ENCODE measurements at places on chromosomes 11 and 22.

- no peak for DNase-seq
These were observed 500.4 kb downstream of the MIAT start for GRCh38 chr22:27157666-27158370.

DNA sequence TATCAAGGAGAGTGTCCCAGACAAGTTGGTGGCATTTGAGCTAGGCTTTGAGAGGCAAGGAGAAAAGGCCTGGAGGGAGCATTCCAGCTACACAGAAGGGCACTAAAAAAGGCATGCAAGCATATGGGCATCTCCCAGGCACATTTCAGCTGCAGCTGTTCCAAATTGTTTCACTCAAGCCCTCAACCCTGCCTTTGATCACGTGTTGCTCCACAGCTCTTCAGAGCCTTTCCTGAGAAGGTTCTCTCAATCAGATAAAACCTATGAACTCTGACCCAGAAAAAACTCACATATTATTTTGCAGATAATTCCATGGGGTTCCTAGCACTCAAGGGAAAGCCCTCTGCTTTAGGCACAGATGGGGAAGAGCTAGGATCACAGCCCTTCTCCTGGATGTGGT lies 24.4 kb upstream of the HSPA8 start:
- no peak for DNase-seq

DNA sequence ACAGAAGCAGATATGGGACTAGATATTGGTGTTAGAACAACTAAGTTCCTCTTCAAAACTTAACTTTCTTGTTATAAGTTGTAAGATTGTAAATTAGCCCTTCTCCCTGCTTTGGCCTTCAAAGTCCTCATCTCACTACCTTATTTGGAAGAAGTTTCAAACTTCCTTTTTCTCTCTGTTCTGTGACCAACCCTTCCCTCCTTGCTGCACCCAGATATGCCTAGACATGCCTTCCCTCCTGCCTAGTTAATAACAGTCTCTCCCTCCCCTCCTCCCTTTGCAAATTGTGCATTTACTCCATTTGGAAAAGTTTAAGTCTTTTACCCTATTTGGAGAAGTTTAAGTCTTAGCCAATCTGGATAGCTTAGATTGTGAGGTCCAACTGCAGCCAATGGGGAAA lies 4.9 kb downstream of the OR52K2 start:
- DNase-seq = no peak

- DNase-seq = no peak
These were observed 9.4 kb downstream of the FHIP1B start for GRCh38 chr11:6225024-6225423.

DNA sequence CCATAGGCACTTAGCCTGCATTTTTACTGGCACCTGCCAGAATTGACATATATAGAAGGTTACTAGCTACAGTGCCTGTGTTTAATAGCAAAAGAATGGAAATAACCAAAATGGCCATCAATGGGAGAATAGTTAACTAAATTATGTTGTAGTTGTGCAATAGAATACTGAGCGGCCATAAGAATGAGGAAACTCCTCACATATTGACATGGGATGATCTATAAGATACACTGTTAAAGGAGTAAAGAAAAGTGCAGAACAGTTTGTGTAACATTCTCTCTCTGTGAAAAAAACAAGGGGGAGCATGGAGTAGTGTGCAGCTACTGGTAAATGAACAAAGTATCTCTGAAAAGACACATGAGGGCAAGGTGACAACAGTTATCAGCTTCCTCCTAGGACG lies 21.5 kb downstream of the ARAP1 start:
- no peak for DNase-seq

- no peak for DNase-seq
These were observed 3.6 kb upstream of the SLCO2B1 start for GRCh38 chr11:75147191-75147874.

DNA sequence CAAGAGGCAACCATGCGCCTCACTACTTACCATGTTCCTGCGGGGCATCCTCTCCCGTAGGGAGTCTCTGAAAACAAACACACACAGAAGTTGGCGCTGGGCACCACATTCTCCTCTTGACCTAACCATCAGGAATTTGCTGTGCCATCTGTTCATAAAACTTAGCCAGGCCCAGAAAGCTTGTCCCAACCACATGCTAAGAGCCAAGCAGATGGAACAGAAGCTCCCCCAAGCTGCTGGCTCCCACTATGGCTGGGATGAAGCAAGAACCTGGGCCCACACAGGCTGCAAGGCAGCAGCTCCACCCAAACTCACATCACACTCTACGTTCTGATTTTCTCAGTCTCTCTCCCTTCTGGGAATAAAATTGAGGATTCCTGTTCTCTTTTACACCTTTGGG lies 17.4 kb downstream of the HPS4 start:
- no peak for DNase-seq

DNA sequence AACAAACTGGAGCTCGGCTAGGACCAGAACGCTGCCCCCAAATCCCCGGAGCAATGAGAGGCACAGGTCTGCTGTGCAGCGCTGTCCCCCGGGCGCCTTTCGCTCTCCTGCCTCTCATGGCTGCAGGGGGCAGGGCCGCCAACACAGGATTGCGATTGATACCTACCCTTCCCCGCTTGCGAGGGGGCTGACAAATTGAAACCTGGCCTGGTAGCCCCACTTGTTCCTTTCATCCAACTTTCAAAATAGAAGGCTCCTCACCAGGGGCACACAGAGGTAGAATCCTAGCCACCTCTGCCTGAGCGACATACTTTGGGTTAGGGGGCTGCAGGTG lies 642 bp upstream of the CASTOR1 start:
- DNase-seq = no peak

DNA sequence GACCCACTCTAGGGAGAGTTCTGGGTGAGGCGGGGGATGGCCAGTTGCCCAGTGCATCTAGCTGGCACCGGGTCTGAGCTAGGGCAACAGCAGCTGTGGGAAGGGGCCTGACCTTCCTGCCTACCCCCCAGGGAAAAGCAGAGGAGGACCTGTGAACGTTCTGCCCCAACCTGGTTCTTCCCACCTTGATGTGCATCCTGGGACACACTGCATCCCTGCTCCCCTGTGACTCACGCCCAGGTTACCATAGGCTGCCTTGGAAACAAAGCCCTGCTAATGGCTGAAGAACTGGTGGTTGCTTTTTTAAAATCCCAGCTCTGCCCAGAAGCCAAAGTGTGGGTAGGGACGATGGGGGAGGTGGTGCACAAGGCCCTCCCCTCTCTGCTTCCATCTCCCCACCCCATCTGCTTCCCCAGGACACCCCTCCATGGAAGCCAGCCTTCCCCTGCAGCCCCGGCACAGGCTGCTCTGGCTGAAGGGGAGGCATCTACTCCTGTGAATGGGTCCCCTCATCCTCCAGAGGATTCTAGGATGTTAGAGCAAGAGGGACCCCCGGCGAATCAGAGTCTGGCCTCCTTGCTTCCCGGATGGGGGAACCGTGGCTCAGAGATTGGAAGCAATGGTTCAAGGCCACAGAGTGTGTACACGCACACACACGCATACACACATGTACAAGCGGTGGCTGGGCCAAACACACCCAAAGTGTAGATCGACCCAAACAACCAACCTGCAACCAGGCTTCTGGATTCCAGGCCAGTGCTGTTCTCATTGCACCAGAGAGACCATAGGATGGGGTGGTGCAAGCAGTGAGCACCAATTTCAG lies 7.6 kb upstream of the C11orf96 start:
- DNase-seq = no peak

- DNase-seq = no peak
These were observed 31.0 kb downstream of the MED17 start for GRCh38 chr11:93814966-93815633.

DNA sequence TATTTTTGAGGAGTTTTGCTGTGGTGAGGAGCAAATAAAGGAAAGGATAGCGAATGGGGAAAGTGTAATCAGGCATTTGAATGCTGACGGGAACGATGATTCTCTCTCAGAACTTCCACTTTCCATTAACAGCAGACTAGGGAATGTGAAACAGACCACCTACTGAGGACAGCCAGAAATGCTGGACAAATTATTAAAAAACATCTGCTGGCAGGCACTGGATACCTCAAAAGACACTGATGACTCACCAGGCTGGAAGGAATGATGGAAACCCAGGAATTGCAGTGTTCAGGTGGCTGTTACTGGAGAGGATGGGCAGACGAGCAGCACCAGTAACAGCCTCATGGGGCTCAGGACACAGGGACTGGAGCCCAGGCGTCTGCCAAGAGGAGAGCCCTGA lies 33.4 kb downstream of the PLA2G6 start:
- DNase-seq = no peak

DNA sequence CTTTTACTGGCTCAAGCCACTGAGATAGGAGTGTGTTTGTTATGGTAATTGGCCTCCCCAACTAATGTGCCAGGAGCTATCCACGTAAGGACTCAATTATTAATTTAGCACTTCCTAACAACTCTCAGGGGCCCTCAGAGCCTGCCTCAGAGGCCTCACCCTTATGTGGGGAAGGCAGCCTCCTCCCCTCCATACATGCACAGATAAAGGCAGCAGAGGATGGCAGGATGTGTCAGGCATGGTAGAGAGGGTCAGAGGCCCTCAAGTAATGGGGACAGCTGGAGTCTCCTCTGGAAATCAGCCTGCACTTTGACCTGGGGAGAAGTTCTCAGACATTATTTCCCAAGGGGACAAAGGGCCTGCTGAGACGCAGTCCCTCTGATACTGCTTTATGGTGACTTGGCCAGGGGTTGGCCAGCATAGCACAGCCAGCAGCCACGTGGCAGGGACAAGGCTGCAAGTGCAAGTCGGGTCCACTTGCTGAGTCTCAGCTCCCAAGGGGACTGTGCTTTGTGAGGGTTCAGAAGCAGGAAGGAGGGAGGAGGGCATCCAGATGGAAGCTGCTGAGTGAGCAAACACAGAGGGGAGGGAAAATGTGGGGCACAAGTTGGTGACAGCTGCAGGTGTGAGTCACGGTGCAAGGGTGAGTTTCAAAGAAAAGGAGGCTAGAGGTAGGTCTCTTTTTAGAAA lies 17.0 kb downstream of the MOGAT2 start:
- DNase-seq = no peak

DNA sequence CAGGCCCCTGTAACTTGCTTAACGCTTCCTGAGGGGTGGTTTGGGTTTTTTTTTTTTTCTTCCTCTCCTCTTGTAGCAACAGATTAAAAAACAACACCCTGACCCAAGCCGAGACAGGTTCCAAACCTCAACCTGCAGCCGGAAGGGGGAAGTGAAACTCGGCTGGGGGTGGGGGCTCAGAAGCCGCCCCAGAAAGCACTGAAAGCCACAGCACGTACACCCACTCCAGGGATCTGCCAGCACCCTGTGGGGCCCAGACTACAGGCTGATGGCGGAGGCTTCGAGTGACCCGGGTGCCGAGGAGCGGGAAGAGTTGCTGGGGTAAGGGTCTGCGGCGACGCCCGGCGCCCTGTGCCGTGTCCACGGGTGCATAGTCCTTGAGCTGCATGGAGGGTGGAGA lies at the start of gene LSP1:
Gene LSP1, plus strand, starts transcription at position 208 of the 400 bp plus-strand sequence. Its CDS starts 61 bp downstream, at position 269.
- DNase-seq = no peak

DNA sequence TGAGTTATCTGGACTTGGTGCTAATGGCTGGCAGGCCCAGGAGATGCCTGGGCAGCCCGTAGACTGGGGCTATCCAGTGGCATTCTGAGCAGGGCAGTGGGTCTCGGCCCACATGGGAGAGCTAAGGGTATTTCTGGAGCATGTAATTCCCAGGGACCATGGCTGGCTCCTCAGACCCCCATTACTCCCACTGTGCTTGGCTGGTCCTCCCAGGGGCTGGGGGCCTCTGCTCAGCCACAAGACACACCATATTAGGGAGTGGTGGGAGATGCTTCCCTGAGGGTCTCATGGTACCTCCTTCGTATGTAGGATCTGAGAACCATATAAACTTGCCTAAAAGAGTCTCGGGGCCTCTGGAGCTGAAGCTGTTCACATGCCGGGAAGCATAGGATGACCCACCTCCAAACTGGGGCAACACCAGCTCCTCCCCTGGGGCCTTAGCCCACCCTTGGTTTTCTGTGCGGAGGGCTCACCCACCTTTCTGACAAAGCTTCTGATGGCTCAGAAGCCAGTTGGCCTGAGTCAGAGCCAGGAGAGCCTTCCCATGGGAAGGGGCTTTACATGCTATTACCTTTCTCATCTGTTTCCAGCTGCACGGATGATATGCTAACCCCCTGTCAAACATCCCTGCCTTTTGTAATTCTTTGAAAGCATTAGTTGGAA lies 9.5 kb upstream of the FTH1 start:
- no peak for DNase-seq

- DNase-seq = no peak
These were observed 2.7 kb downstream of the P2RY6 start for GRCh38 chr11:73274722-73275380.

- DNase-seq = no peak
These were observed 9.0 kb upstream of the FLRT1 start for GRCh38 chr11:64026575-64027205.

DNA sequence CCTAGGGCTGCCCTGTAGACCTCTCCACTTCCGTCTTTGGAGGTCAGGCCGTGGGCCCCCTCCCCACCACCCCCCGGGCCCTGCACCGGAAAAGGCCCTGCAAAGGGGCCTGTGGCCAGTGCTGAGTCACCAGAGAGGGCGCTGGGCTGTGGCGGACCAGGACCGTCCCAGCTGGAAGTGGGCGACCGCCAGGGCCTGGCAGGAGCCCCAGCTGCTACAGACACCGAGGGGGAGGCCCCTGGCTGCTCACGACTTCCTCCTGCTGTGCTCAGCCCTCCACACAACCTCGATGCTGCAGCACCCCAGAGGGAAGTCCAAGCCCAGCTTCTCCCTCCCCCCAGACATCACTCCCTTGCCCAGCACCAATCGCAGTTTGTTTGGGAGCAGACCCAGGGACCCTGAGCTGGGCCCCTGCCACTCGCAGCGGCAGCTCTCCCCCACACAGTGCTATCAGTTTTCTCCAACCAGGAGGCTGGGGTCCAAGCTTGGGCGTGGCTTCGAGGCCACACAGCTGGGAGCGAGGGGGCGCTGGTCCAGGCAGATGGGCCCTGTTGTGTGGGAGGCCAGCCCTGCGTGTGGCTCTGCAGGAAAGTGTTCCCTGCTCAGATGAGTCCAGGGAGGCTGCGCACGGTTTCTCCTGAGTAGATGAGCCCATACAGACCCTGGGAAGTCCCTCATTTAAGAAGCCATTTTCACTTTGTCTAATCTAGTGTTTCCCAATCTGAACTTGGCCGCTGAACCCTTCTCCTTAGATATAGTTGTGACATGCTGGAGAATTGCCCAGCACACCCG lies 5.6 kb upstream of the SH3BP1 start:
- no peak for DNase-seq

DNA sequence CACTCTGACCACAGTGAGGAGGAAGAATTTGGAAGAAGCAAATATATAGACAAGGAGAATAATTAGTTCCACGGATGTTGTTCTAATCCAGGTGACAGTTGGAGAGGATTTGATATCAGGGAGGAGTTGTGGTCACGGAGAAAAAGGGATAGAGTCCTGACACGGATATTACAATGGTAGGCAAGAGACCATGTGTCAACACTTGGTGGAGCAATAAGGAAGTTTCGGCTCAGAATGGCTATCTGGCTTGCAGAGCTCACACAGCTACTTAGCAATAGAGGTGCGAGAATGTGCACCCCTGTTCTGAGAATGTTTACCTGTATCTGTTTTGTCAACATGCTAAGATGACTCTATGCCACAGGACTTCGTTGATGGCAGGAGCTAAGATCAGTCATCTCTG lies 10.4 kb upstream of the OR9Q2 start:
- no peak for DNase-seq

- no peak for DNase-seq
These were observed 151.6 kb upstream of the MTMR2 start for GRCh38 chr11:96075532-96075959.

Data from hematopoietic multipotent progenitor cell treated with erythropoietin and hydrocortisone succinate and interleukin-3 and kit ligand, for 17 days (in vitro differentiated cells).